ENCODE measurements at places on chromosomes 3 and 15. TPM values are rescaled to one million over a fixed set of nuclear protein-coding genes. Genes with fewer than 3 reads are reported as not detected.

GRCh38 chr3:185713015-185713414, 111.8 kb downstream of the IGF2BP2 start:
- H3K4me1 ChIP-seq = peaks cover 21% of the 10 kb centered on the region
- H3K27ac ChIP-seq = no peak overlapping the region
- no peaks in the 10 kb centered on the region for H3K36me3 ChIP-seq
- no peak for DNase-seq
- no peaks in the 10 kb centered on the region for H3K27me3 ChIP-seq

DNA sequence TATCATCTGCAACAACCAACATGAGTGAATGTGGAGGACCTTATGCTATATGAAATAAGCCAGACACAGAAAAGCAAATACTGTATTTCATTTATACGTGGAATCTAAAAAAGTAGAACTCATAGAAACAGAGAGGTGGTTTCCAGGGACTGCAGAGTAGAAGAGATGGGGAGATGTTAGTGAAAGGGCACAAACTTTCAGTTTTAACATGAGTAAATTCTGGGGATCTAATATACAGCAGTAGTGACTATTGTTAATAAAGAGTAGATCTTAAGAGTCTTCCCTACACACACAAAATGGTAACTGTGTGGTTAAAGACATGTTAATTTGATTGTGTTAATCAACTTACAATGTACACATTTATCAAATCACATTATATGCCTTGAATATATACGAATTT, 20.9 kb upstream of the MELTF start:
- DNase-seq = no peak
- H3K4me3 ChIP-seq = no peak overlapping the region
- H3K27me3 ChIP-seq = no peaks in the 10 kb centered on the region
- no peak overlapping the region for H3K27ac ChIP-seq
- no peaks in the 10 kb centered on the region for H3K4me1 ChIP-seq

DNA sequence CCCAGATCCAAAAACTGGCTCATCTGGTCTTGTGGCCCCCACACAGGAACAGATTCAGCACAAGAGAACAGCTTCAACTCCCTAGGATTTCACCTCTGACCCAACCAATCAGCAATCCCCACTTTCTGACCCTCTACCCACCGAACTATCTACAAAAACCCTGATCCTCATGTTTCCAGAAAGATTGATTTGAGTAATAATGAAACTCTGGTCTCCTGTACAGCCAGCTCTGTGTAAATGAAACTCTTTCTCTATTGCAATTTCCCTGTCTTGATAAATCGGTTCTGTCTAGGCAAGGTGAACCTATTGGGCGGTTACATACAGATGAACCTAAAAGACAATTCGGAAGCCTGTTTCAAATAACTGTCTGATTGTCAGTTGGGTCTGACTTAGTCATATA, 847.6 kb upstream of the ALCAM start:
- no peak overlapping the region for H3K27ac ChIP-seq
- no peaks in the 10 kb centered on the region for H3K4me1 ChIP-seq
- no peak for DNase-seq
- H3K27me3 ChIP-seq = no peaks in the 10 kb centered on the region
- H3K36me3 ChIP-seq = no peaks in the 10 kb centered on the region

DNA sequence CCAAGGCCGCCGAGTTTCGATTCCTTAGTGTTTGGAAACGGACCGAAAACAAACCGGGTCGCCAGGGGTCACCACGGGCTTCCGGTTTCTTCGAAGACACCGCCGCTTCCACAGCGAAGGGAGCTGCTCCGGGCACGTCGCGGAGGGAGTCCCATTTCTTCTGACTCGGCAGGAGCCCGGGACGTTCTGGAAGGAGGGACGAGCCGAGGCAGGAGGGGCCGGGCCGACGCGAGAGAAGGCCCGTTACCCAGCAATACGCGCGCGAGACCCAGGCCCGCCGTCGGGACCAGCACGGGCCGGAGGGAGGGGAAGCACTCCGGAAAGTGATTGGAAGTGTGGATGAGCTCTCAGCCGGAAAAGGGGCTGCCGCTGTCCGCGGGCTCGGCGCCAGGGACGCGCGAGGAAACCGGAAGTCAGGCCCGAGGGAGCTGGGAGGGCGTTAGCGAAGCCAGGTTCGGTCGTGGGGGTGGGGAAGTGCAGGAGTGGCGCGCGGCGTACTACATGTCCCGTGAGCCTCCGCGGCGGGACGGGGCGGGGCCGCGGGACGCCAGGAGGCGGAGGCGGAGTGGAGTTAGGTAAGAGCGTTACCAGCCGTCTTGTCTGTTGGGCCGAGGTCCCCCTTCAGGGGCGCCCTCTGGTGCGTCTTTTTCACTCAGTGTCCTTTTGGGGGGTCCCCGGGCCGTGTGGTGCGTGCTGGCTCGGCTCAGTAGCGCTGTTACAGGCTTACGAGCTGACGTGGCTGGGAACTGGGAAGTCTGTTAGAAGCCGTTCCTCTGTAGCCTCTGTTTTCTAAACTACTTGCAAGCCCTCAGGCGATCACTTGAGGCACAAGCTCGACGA, at the start of the genes AZI2 and ZCWPW2:
Gene AZI2, minus strand, starts transcription at position 196 of the 840 bp plus-strand sequence. CDS start 8,207 bp downstream, outside the sequence.
Gene ZCWPW2, plus strand, starts transcription at position 93 of the 840 bp plus-strand sequence. CDS start 64,348 bp downstream, outside the sequence.
- H3K4me1 ChIP-seq = no peaks in the 10 kb centered on the region
- peak; percentile 93 for DNase-seq
- H3K27ac ChIP-seq = peak within 1 kb of the TSS; percentile 99
- H3K27me3 ChIP-seq = no peaks in the 10 kb centered on the region
- H3K36me3 ChIP-seq = peaks cover 23% of the 10 kb centered on the region

- no peak for DNase-seq
- no peak overlapping the region for H3K4me3 ChIP-seq
- no peaks in the 10 kb centered on the region for H3K27me3 ChIP-seq
- H3K36me3 ChIP-seq = no peaks in the 10 kb centered on the region
- no peaks in the 10 kb centered on the region for H3K4me1 ChIP-seq
Measured at GRCh38 chr3:56878074-56878473, 76.3 kb upstream of the ARHGEF3 start.

GRCh38 chr3:62665627-62666437, 209.4 kb downstream of the CADPS start:
- H3K27ac ChIP-seq = no peak overlapping the region
- H3K27me3 ChIP-seq = no peaks in the 10 kb centered on the region
- DNase-seq = peak; percentile 81
- H3K36me3 ChIP-seq = no peaks in the 10 kb centered on the region
- no peak overlapping the region for H3K4me3 ChIP-seq

DNA sequence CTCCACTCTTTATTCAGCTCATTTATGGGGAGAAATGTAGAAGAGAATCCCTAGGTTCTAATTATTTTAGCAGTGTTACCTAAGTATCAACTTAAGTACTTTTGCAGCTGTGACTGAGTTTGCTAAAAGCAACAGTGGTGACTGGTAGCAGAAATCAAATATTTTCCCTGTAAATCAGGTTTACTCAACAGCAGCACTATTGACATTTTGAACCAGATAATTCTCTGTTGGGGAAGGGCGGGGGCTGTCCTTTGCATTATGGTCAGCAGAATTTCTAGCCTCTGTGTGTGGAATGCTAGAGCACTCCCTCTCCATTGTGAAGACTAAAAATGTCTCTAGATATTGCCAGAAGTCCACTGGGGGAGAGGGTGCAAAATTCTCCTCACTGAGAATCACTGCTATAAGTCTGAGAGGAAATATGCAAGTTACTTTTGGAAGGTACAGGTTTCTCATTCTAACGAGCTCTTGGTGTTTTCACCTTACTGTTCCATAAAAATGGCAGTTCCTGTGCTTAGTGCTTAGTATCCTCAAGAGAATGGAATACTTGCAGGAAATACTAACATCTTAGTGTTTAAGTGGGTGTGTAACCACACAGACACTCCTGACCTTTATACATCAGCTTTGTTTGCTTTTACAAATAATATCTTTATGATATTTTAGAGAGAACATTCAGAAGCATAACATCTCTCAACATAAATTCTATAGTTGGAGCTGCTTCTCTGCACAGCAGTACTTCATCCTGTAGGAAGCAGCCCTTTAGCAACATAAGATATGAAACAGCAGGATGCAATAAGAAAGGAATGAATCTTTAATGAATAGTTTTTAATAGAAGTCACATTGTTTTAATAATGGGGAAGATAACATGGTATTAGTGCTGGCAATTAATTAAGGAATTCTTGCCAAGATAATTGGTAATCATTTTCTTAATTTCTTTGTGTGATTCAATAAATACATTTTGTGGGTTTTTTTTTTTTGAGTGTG, 246.5 kb upstream of the GOLIM4 start:
- H3K4me3 ChIP-seq = no peak overlapping the region
- no peaks in the 10 kb centered on the region for H3K27me3 ChIP-seq
- peaks cover 17% of the 10 kb centered on the region for H3K4me1 ChIP-seq
- H3K36me3 ChIP-seq = no peaks in the 10 kb centered on the region
- no peak for DNase-seq

- no peak overlapping the region for H3K27ac ChIP-seq
- H3K4me3 ChIP-seq = no peak overlapping the region
- H3K36me3 ChIP-seq = no peaks in the 10 kb centered on the region
- DNase-seq = no peak
Measured at GRCh38 chr3:43074901-43075689, 30.8 kb downstream of the POMGNT2 start.

DNA sequence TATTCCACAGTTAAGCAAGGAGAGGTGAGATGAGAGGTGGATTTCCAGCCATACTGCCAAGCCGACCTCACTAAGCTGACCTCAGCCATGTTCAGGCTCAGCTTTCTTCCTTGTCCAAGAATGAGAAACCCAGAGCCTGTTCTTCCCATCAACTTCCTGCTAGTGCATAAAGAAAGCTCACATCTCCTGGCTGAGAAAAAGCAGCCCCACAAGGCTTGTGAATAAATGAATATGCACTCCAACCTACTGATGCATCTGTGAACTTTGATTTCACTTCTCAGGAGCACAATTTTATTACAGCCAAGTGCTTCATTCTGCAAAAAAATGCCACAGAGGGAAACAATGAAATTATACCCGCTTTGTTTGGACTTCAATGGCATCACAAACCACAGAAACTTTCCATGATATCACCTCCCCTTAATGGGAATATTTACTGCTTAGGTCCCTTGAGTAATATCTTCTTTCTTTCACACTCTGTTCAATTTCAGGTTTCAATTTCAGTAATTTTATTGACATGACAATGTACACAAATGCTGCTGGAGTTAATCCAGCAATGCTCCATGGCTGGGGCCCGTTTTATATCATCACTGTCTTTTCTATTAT, 437.0 kb upstream of the PPP2R3A start:
- no peaks in the 10 kb centered on the region for H3K36me3 ChIP-seq
- no peaks in the 10 kb centered on the region for H3K4me1 ChIP-seq
- no peak overlapping the region for H3K4me3 ChIP-seq
- DNase-seq = no peak
- no peaks in the 10 kb centered on the region for H3K27me3 ChIP-seq
- no peak overlapping the region for H3K27ac ChIP-seq

- no peak for DNase-seq
- H3K27me3 ChIP-seq = no peaks in the 10 kb centered on the region
- H3K4me1 ChIP-seq = no peaks in the 10 kb centered on the region
- no peaks in the 10 kb centered on the region for H3K36me3 ChIP-seq
Measured at GRCh38 chr3:25904206-25904605, 114.3 kb downstream of the OXSM start.

DNA sequence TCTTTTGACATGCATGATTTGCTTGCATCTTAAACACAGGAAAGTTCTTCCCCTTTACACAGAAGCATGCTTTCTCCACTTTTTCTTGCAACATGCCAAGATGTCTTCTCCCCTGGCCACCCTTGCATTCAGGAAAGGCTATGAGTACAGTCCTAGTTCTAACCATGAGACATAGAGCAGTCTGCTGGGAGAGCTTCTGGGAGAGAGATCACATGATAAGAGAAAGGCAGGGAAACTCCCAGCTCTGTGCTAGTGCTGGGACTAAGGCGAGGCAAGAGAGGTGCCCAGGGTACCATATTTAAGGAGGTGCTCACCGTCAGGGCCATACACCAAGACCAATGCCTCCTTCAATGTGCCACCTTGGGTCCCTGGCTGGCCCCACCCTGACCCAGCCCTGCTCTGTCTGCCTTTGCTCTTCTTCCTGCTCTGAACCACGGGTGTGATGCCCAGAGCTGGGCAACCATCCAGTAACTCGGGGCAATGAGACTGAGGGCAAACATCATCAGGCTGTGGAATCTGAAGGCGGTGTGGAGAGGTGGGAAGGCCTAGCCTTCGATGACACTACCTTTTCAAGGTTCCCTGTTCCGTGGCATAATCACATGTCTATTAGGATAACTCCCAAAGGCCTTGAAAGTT, 77.4 kb upstream of the PRR20G start:
- H3K36me3 ChIP-seq = no peaks in the 10 kb centered on the region
- no peak for DNase-seq
- no peaks in the 10 kb centered on the region for H3K27me3 ChIP-seq
- H3K4me1 ChIP-seq = no peaks in the 10 kb centered on the region
- no peak overlapping the region for H3K4me3 ChIP-seq

GRCh38 chr15:95169541-95170459, 938.4 kb downstream of the MCTP2 start:
- H3K27me3 ChIP-seq = no peaks in the 10 kb centered on the region
- peaks cover 13% of the 10 kb centered on the region for H3K4me1 ChIP-seq
- DNase-seq = peak; percentile 42
- H3K4me3 ChIP-seq = peak overlapping the region; percentile 44

- H3K27me3 ChIP-seq = no peaks in the 10 kb centered on the region
- no peak for DNase-seq
- peaks cover 19% of the 10 kb centered on the region for H3K4me1 ChIP-seq
- no peak overlapping the region for H3K27ac ChIP-seq
- H3K4me3 ChIP-seq = no peak overlapping the region
Measured at GRCh38 chr3:52792413-52792812, 2.2 kb upstream of the ITIH3 start.

DNA sequence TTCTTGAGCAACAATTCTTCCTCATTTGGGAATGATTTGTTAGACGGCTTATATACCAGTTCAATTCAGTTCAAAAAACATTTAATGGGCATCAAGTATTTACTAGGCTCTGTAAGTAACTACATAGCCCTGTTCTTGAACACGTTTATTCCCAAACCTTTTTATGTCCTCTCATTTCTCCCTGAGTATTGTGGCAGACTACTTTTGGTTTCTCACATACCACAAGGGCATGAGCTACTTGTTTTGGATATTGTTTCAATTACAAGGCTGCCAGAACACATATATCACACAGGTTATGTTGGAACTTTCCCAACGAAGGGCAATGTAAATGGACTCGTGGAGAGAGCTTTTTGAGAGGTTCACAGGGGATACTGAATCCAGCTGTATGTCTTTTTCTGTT, 363.8 kb upstream of the NAALADL2 start:
- H3K27ac ChIP-seq = no peak overlapping the region
- H3K4me1 ChIP-seq = no peaks in the 10 kb centered on the region
- H3K36me3 ChIP-seq = no peaks in the 10 kb centered on the region
- H3K4me3 ChIP-seq = no peak overlapping the region

The ADAMTS7 gene
- 26.4 TPM for total RNA-seq

The CAPN3 gene
- total RNA-seq = 29.7 TPM

The FEZF2 gene
- total RNA-seq = not detected

The OXNAD1 gene
- total RNA-seq = 14.9 TPM

The TMEM212 gene
- not detected for total RNA-seq

The SLC12A1 gene
- total RNA-seq = not detected

The CGNL1 gene
- 31.9 TPM for total RNA-seq
